CD4-positive, alpha-beta T cell treated with Interleukin-2 at 100 ng/mL for 4 hours (primary cell): ENCODE measurements at places on chromosomes 4 and X.

DNA sequence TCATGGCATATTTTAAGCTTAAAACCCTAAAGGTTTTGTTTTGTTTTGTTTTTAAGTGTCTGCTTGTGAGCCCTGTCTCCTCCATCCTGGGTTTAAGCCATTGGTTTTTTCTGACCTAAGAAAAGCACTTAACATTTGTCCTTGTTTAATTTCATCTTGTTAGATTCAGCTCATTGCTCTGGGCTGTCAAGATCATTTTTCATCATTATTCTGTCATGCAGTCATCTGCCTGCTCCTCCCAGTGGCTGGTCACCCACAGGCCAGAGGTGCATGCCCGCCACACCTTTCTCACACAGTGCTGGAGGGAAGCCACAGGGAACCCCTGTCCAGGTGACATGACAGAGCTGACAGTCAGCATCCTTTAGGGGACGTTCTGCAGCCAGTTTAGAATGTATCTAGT is 11.7 kb upstream of the REELD1 start:
- no peak for DNase-seq

DNA sequence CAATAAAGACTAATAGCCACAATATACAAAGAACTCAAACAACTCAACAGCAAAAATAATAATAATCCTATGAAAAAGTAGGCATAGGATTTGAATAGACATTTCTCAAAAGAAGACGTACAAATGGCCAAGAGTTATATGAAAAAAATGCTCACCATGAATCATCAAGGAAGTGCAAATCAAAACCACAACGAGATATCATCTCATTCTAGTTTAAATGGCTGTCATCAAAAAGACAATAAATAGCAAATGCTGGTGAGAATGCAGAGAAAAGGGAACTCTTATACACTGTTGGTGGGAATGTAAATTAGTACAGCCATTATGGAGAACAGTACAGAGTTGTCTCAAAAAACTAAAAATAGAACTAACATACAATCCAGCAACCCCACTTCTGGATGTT is 18.8 kb downstream of the TLR6 start:
- peak; percentile 54 for DNase-seq

GRCh38 chrX:47610511-47610910 is 9.1 kb downstream of the SYN1 start:
- no peak for DNase-seq

- no peak for DNase-seq
These were observed 367.9 kb upstream of the SLIT2 start for GRCh38 chr4:19883841-19884240.

DNA sequence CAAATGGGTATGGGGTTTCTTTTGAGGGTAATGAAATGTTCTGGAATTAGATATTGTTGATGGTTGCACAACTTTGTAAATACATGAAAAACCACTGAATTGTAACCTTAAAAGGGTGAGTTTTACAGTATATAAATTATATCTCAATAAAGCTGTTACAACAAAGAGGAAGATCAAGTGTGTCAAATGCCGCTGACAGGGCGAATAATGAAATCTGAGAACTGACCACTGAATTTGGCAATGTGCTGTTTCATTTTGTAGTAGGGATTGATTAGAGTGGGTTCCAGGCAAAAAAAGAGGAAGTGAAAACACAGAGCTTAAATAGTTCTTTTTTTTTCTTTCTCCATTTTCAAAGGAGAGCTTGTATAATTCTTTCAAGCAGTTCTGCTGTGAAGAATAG is 161.1 kb upstream of the NAP1L5 start:
- no peak for DNase-seq

GRCh38 chr4:159416996-159417395 is 314.1 kb downstream of the RAPGEF2 start:
- DNase-seq = no peak

DNA sequence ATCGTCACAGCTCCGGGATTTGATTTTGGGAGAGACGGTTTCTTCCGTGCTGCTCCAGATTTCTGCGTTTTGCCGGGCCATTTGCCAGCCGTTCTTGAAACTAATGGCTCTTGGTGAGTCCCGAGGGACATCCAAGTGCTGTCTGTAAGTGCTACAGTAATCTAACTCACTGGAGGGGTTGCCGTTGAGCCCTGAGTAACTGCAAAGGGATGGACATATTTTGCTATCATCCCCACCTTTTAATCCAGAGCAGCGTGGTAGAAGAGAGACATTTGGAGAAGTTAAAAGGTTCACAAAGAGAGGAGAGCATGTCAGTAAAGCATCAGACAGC is 88.9 kb upstream of the PDLIM3 start:
- DNase-seq = no peak

GRCh38 chrX:24985120-24985519 is 30.6 kb downstream of the ARX start:
- no peak for DNase-seq

DNA sequence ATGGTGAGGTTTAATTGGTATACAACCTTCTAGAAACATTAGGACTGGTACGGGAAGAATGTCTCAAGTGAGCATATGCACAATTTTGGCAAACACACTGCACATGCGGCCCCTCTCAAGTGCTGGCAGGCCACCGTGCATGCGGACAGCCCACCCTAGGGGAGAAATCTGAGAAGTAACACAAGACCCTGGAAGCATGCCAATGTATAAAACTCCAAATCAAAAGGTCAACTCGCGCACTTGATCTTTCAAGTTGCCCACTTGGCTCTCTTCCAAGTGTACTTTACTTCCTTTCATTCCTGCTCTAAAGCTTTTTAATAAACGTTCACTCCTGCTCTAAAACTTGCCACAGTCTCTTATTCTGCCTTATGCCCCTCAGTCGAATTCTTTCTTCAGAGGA is 488.3 kb downstream of the CFAP47 start:
- no peak for DNase-seq

DNA sequence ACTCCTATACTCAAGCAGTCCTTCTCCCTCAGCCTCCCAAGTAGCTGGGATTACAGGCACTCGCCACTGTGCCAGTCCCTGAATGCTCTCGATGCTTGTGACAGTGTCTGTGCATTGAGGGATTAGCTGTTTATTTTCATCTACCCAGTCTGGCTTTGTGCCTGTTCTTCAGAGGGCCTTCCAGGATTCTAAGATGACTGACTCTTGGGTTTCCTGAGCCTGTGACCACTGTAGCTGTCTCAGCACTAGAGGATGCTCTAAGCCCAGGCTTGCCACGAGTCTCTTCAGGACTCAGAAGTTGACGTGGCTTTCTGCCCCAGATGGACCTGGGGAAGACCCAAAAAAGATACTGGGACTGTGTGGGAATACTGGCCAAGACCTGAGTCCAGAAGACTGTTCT is 201.4 kb downstream of the ARHGAP10 start:
- no peak for DNase-seq

- DNase-seq = no peak
These were observed 259.4 kb upstream of the ARX start for GRCh38 chrX:25275159-25275558.

DNA sequence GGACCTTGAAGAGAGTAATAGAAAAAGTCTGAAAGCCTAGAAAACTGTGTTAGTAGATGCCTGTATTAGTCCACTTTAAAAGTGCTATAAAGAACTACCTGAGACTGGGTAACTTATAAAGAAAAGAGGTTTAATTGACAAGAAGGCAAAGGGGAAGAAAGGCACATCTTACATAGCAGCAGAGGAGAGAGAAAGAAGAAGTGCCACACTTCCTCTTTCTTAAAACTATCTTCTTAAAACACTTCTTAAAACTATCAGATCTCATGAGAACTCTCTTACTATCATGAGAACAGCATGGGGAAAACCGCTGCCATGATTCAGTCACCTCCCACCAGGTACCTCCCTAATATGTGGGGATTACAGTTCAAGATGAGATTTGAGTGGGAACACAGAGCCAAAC is 18.8 kb upstream of the COL25A1 start:
- no peak for DNase-seq

DNA sequence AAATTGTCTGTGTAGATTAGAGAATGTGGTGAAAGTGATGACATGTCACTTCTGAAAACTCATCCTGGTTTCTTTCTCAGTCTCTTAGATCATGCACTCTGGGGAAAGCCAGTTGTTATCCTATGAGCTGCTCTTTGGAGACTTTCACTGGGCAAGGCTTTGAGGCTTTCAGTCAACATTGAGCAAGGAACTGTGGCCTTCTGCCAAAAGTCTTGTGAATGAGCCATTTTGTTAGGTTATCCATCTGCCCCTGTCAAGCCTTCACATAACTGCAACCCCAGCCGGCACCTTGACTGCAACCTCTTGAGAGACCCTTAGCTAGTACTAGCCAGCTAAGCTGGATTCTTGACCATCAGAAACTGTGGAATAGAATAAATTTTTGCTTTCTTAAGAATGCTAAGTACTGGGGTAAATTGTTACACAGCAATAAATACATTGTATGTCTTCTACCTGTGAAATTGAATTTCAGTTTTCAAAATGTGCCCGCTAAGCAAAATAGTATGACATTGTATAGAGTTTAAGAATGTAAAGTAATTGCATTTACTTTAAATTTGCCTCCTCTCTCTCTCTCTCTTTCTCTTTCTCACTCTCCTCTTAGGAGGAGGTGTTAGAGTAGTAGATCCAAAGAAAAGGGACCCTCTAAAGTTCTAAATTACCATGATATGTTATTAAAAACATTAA is 1273.0 kb downstream of the RAPGEF2 start:
- no peak for DNase-seq

GRCh38 chr4:146059865-146060264 is 115.7 kb upstream of the LSM6 start:
- no peak for DNase-seq

DNA sequence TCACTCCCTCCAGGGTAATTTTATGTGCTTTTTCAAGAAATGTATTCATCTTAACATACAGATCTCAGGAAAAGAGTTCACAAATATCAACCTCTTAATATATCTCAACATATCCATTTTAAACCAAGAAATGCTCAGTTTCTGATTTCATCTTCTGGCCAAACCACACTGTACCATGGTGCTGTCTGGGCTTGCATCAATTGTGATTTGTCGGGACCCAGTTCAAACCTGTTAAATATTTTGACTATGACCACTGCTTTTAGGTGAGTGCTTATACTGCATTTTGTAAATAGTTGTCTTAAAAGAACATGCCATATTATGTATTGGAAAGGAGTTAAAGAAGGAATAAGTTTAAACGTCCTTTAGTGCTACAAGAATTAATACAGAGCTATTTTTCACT is 352.1 kb downstream of the SPOCK3 start:
- DNase-seq = no peak
